ENCODE measurements at places on chromosomes 6 and 20.

DNA sequence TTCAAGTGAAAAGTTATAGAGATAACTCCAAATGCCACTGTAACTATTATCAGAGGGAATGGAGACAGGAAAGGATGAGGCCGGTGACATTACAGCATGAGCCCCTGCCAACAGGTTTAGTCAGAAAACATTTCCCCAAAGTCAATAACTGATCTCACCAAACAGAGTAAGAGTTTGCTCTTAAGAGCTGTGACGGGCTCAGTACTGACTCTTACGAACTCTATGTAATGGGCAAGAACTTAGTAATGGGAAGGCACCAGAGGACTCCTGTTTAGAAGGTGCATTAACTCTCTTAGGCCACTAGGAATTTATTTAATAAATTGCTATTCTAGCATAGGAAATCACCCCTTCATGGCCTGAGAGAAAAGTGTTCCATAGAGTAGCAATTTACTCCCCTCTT is 76.8 kb downstream of the SAMD5 start:
- no peak for DNase-seq

- DNase-seq = no peak
These were observed 5.8 kb downstream of the KIAA0319 start for GRCh38 chr6:24640166-24640565.

GRCh38 chr6:12328701-12329100 is 38.5 kb downstream of the EDN1 start:
- DNase-seq = no peak

- DNase-seq = no peak
These were observed 4.4 kb upstream of the LYRM2 start for GRCh38 chr6:89642956-89643355.

- no peak for DNase-seq
These were observed 99.9 kb upstream of the RIN2 start for GRCh38 chr20:19658137-19658536.

- no peak for DNase-seq
These were observed 48.5 kb downstream of the PTPRK start for GRCh38 chr6:128471907-128472306.

GRCh38 chr6:150641398-150642139 is 41.9 kb downstream of the PLEKHG1 start:
- DNase-seq = no peak

GRCh38 chr20:37850724-37851355 is 52.1 kb upstream of the VSTM2L start:
- DNase-seq = no peak

GRCh38 chr6:165850434-165851019 is 187.5 kb upstream of the PDE10A start:
- DNase-seq = no peak

GRCh38 chr6:43014434-43014909 is 423 bp downstream of the KLHDC3 start:
- DNase-seq = no peak

- DNase-seq = no peak
These were observed 62.6 kb downstream of the PRPH2 start for GRCh38 chr6:42659806-42660205.

GRCh38 chr6:124887872-124888580 is 74.2 kb upstream of the RNF217 start:
- no peak for DNase-seq

DNA sequence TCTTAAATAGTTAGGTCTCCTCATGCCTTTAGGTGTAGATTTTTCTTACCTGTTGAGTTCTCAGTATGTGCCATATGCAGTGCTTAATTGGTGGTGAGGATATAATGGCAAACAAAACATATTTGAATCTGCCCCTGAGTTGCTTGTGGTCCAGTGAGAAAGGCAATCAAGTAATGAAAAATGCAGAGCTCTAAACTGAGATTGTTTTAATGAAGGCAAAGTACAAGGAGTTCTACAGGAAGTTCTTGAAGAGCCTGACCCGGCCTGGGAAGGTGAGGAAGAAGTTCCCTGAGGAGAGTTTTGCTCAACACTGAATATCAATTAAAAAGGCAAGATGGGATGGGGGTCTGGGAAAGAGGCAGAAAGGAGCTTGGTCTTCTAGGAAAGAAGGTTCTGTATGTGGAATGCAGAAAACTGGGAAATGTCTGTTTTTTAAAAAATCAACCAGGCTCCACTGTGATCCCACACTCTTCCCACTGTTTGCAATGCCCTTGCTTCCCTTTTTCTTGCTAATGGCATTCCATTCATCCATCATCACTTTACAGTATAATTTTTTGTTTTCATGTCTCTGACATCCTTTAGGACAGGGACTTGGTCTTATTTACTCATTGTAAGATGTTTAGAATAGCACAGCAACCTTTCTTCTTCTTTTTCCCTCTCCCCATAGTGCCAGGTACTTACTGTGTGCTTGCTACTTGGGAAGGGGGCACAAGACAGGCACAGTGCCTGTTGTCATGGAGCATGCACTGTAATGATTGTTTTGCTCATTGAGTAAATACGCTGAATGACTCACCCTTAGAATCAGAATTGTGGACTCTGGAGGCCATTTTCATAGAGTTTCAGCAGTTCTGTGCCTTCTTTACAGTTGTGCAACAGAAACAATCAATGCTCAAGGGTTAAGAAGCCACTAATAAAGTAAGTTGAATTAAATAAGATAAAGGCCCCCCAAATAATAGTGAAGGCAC is 64.3 kb downstream of the ANKS1A start:
- DNase-seq = no peak

- DNase-seq = no peak
These were observed 28.9 kb upstream of the BHLHE23 start for GRCh38 chr20:63035603-63036185.

All from NCI-H1436 (cell line).